MCF 10A (cell line): ENCODE measurements at places on chromosomes 7 and 10.
A peak's percentile ranks its signal among the peaks of the same experiment; 100 is the strongest.

DNA sequence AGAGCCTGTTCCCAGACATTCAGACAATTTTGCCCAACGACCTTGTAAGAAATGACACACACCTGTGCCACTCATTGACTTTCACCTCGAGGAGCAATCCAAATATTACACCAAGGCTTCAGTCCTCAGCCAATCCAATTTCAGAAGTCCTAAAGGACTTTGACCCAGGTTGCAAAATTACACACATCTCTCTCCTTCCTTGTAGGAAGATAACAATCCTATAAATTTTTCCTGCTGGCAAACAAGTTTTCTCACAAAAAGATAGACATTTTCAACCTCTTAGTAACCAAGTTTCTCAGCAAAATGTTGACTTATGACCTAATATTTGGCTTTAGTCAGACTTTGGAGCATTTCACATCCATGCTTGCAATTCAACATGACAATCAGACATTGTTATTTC, 745.0 kb downstream of the GRID1 start:
- DNase-seq: no peak

- DNase-seq: no peak
These were observed 141.1 kb upstream of the ITGB1 start for GRCh38 chr10:33098951-33099663.

GRCh38 chr7:2255145-2256139, 13.4 kb downstream of the NUDT1 start:
- DNase-seq: no peak

DNA sequence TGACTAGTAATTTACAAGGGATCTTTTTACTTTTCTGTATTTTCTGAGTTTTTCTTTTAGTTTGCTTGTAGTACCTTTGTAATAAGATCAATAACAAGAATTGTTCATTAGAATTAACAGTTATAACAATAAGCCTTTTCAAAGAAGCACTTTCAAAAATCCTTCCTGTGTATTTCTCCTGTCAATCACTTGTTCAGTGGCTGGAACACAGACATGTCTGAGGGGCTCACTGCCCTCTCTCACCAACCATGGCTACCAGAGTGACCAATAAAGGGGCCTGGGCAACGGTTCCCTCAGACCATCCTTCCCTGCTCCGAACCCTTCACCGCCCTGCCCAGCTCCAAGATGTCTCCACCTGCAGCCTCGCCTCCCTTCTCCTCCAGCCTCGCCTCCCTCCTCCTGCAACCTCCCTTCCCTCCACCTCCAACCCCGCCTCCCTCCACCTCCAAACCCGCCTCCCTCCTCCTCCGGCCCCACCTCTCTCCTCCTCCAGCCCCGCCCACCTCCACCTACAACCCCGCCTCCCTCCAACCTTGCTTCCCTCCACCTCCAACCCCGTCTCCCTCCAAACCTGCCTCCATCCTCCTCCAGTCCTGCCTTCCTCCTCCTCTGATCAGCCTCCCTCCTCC, 353.4 kb downstream of the TNS3 start:
- DNase-seq: peak; percentile 51

DNA sequence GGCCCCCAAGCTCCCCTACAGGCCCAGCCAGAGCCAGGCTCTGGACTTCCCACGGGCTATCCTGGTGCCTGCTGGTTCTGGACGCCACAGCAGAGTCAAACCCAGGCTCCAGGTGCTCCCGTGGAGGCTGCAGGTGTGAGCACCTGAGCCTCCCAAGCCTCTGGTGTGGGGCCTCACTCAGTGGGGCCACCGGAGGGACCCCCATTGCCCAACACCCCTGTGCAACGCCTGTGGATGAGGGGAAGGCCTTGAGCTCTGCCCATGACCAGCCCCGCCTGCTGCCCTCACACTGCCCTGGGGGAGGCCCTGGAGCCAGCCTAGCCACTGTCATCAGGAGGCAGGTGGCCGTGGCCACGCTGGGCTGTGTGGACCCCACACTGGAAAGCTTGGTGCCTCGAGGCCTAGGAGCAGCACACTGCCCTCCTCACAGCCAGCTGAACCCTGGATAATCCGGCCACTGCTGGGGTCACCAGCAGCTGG, 229.3 kb downstream of the MAD1L1 start:
- no peak for DNase-seq

DNA sequence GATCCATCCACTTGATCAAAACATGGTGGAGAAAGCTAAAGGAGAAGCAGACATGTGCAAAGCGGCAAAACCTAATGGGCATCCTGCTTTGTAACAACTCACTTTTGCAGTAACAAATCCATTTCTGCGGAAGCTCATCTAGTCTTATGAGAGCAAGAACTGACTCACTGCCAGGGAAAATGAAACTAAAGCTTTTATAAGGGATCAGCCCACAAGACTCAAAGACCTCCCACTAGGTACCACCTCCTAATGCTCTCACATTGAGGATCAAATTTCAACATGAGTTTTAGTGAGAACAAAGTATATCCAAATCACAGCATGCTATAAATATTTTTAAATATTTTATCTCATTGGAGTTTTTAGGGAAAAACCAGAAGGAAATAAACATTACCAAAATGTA, 120.1 kb upstream of the GNAI1 start:
- peak; percentile 18 for DNase-seq

- no peak for DNase-seq
These were observed 43.4 kb downstream of the PTTG1IP2 start for GRCh38 chr7:90512821-90513254.

DNA sequence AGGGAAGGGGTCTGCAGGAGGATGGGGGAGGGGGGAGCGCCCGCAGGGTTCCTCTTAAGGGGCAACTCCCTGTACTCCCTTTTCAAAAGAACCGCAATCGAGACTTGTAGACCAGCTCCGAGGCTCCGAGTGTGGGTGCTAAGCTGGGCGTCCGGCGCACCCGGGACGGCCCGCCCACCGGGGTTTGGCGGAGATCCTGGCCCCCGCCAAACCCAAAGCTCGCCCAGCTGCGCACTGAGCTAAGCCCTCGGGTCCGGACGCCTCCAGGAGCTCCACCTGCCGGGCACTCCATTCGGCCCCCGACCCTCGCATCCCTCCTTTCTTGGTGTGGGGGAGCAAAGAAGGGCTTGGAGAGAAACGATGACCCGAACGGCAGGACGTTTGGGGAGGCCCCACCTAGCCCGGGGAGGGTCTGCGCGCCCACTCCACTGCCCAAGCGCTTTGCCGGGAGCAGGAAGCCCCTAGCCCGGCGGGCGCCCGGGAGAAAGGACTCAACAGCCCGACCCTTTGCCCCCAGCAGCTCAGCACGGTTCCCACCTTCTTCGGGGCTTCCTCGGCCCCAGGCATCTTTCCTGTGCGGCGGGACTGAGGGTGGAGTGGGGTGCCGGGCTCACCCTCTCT, 651 bp downstream of the AFAP1L2 start:
- DNase-seq: no peak

DNA sequence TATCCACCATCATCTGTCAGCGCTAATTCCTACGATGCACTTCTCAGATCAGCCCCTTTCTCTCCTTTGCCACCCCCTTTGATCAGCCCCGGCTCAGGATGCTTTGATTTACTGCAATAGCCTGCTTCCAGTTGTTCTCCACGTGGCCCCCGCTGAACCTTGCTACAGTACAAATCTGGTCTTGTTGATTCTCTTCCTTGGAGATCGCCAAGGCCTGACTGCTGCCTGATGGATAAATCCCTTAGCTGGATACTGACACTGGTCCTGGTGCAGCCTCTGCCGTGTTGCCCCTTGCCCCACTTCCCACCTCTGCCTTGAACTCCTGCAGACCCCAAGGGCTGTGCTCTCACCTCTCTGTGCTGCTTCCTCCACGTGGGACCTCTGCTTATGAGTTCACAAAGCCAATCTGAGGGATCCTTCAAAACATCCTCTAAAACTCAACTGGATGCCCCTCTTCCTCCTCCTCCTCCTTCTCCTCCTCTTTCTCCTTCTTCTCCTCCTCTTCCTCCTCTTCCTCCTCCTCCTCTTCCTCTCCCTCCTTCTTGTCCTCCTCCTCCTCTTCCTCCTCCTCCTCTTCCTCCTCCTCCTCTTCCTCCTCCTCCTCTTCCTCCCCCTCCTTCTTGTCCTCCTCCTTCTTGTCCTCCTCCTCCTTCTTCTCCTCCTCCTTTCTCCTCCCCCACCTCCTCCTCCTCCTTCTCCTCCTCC, 15.3 kb downstream of the PLXNA4 start:
- DNase-seq: no peak

DNA sequence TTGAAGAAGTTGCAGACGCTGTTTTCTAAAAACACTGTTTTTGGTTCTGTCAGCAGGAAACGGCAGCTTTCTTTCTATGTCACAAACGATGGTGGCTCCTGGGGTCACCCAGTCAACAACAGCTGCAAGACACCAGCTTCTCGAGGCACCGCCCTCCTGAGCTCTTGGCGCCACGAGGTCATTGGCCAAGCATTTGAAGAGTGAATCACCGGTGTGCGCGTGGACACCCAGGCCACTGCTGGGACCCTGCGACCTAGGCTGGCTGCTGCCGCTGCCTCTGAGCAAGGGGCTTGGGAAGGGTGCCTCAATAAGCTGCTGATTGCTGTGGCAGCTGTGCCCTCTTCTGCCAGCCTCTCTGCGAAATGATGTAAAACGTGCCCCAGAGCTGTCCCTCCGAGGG, 22.5 kb upstream of the VIPR2 start:
- no peak for DNase-seq

GRCh38 chr7:78563191-78563590, 764.6 kb downstream of the PHTF2 start:
- DNase-seq: no peak

- no peak for DNase-seq
These were observed 42.2 kb downstream of the ZWINT start for GRCh38 chr10:56318816-56319215.

DNA sequence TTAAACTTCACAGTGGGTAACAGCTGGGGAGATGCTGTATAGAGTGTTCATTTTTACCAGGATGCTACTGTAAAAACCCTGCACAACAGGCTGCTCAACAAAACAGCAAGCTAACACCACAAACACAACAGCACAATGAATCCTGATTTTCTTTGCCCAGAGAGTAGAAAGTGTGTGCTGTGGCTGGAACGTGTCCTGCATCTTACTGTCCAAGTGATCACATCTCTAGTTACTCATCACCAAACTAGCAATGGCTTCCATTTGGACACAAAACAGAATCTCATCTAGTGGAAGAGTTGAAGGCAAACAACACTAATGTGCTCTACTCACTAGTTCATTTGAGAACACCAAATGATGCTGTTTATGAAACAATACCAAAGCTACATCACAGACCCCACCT, 121.2 kb downstream of the SLC25A13 start:
- no peak for DNase-seq

GRCh38 chr10:77898323-77899079, 28.1 kb downstream of the DLG5 start:
- DNase-seq: peak; percentile 97

- DNase-seq: no peak
These were observed 40.5 kb downstream of the ANLN start for GRCh38 chr7:36430186-36430585.

DNA sequence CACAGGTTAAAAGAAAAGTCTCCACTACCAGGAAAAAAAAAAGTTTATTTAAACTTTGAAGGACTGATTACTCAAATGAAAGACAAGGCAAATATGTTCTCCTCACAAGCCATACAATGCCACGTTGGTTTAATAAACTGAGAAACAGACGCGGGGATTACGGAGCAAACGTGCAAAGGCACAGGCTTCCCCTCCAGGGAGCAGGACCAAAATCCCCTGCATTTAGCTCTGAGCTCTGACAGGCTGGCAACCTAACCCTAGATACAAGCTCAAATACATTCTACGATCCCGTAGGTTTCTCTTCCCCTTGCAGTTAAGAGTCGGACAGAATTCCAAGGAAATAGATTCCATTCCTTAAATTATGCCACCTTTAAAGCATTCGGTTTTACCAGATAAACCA, 7.7 kb upstream of the GRB10 start:
- DNase-seq: no peak

DNA sequence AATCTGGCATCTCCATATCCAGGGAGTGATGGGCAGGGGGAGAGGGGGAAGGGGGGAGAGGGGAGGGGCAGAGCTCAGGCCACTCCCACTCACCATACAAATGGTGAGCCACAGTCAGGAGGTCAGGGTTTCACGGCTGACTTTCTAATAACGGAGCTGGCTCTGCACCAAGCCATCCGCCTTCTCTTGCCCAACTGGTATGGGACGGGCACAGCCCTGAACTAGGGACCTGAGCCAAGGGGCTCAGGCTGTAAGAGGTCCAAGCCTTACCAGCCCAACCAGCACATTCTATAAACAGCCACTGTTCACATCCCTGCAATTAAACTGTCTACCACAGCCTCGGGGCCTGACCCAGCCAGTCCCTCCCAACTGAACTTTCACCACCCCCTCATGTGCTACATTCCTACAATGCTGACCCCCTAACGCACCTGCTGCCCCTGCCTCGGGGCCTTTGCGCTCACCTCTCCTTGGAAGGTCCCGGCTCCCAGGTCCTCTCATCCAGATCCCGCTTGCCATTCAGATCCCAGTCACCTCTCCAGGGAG, 32.5 kb downstream of the RGS10 start:
- peak; percentile 68 for DNase-seq

- no peak for DNase-seq
These were observed 35.5 kb downstream of the SCD start for GRCh38 chr10:100382553-100382952.

- no peak for DNase-seq
These were observed 73.3 kb upstream of the LYZL2 start for GRCh38 chr10:30702860-30703259.

DNA sequence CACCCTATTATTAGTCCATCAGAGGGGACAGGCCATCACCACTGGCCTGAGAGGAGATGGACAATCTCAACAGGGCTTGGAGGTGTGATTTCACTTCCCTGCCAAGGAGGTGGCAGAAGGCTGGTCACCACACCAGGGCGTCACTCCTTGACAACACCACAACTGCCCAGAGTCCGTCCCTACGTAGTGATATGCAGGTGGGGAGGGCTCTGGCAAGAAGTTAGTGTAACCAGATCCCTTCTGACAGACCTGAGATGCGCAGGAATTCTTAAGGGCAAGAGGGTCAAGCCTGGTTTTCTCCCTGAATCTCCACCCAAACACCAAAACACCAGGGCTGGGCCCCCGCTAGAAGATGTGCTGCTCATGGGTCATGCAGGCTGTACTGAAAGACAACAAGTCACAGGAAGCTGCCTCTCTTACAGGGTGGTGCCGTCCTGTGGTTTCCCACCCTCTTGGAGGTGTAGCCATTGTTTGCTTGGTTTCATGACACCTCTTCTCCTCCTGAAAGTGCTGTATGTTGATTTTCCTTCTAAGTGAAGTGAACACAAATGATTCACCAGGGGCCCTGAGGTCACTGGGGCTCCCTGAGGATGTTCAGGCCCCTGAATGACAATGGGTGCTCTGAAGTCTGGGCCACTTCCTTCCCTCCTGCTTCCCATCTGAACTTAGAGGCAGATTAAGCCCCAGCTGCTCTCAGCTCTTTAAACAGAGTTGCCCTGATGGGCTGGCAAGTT, 27.1 kb downstream of the ATXN7L1 start:
- no peak for DNase-seq

- DNase-seq: no peak
These were observed 755.4 kb downstream of the KCNMA1 start for GRCh38 chr10:76882245-76882644.

DNA sequence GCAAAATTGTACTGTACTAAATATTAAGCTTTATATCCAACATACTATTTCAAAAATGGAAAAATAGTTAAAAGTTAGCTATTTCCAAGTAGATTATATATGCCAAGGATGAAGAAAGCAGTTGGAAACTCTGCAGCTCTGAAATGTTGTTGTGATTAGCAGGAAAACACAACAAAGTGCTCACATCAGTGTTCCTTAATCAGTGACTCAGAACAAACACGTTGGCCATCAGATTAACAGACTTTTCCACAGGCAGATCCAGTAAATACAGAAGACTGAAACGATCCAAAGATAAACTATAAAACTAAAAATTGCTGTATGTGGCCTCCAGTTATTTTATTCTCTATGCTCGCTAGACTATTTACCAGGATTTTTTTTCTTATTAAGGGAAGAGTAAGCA, 99.6 kb upstream of the SEMA3D start:
- DNase-seq: no peak
